ENCODE measurements at places on chromosomes 2 and 18. TPM values are rescaled to one million over a fixed set of nuclear protein-coding genes. Genes with fewer than 3 reads are reported as not detected.

DNA sequence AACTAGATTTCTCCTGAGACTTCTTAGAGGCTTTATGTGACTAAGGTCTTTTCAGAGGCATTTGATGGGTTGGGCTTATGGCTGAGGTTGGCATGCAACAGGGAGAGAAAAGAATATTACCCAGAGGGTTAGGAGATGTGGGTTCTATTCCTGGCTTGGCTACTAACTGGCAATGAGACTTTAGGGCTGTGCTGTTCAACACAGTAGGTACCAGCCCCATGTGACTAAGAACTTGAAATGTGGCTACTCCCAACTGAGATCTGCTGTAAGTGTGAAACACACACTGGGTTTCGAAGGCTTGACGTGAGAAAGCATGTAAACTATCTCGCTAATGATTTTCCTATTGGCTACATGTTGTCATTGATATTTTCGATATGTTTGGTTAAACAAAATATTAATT is 324.9 kb upstream of the SLC14A2 start:
- H3K4me3 ChIP-seq: no peak overlapping the region
- H3K27me3 ChIP-seq: peaks cover 36% of the 10 kb centered on the region
- no peaks in the 10 kb centered on the region for H3K4me1 ChIP-seq
- no peak for DNase-seq
- H3K27ac ChIP-seq: no peak overlapping the region

ST8SIA3 gene
- total RNA-seq: not detected

DNA sequence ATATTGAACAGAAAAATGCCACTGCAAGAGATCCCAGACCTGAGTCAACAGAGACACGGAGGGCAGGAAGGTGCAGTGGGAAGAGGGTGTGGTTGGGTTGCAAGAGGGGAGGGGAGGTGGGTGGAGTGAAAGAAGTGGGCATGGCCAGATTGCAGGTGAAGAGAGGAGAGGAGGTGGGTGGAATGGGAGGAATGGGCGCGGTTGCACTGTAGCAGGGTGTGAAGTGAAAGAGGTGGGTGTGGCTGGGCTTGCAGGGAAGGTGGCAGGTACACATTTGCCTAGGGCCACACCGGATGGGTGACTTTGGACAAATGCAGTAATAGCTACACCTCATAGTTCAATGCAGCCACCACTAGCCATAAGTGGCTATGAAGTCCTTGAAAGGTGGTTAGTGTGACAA is 71.1 kb downstream of the DOCK10 start:
- DNase-seq: no peak
- H3K27me3 ChIP-seq: no peaks in the 10 kb centered on the region
- H3K4me3 ChIP-seq: peak overlapping the region; percentile 71
- peak overlapping the region; percentile 21 for H3K27ac ChIP-seq
- no peaks in the 10 kb centered on the region for H3K36me3 ChIP-seq

DNA sequence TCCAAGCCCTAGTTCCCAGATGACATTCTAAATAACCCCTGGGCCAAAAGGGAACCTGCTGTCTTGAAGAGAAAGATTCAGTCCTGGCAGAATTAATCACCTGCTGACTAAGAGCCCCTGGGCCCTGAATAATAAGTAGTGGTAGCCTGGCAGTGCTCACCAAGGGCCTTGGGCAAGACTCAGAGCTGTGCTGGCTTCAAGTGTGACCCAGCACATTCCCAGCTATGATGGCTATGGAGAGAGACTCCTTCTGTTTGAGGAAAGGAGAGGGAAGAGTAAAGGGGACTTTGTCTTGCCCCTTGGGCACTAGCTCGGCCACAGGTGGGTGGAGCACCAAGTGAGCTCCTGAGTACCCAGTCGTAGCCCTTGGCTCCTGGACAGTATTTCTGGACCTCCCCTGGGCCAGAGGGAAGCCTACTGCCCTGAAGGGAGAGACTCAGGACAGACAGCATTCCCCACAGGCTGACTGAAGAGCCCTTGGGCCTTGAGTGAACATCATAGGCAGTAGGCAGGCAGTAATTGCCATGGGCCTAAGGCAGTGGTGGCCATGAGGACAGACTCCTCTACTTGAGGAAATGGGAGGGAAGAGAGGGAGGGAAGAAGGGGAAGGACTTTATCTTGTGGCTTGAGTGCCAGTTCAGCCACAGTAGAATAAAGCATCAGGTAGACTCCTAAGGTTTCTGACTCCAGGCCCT is 40.0 kb upstream of the INPP4A start:
- H3K36me3 ChIP-seq: no peaks in the 10 kb centered on the region
- DNase-seq: no peak
- H3K27ac ChIP-seq: no peak overlapping the region
- H3K4me3 ChIP-seq: no peak overlapping the region
- H3K4me1 ChIP-seq: peaks cover 6% of the 10 kb centered on the region

GRCh38 chr2:182208421-182208820 is 218.4 kb downstream of the PDE1A start:
- no peak overlapping the region for H3K27ac ChIP-seq
- no peaks in the 10 kb centered on the region for H3K27me3 ChIP-seq
- no peak for DNase-seq
- H3K4me1 ChIP-seq: no peaks in the 10 kb centered on the region
- no peaks in the 10 kb centered on the region for H3K36me3 ChIP-seq
- H3K4me3 ChIP-seq: no peak overlapping the region

PAIP2B gene
- total RNA-seq: 2.9 TPM
